Occipital lobe (tissue), 3 donors: ENCODE measurements at places on chromosomes 3 and 15. TPM values are rescaled to one million over a fixed set of nuclear protein-coding genes. Genes with fewer than 3 reads are reported as not detected.

DNA sequence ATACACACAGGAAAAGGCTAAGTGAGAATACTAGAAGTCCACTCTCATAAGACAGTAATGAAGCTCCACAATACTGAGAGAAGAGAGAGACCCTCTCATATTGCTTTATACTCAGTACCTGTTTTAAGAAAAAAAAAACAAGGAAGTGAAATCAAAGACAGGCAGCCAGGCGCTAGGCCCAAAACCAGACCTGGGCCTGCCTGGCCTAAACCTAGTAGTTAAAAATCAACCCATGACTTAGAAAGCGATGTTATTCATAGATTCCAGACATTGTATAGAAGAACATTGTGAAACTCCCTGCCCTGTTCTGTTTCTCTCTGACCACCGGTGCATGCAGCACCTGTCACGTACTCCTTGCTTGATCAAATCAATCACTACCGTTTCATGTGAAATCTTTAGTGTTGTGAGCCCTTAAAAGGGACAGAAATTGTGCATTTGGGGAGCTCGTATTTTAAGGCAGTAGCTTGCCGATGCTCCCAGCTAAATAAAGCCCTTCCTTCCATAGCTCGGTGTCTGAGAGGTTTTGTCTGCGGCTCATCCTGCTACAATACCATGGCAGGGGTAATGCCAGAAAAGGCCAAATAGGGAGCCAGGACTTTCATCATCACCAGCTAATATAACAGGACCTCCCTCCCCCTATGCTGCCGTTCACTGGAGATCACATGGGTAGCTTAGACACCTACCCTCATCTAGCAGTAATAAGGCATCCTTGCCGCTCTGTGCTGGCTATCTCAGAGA lies 1294.1 kb downstream of the NSUN3 start:
- DNase-seq = no peak

The PAK6 gene
- 11.2 TPM for total RNA-seq

The EAF2 gene
- 5.3 TPM for total RNA-seq

DNA sequence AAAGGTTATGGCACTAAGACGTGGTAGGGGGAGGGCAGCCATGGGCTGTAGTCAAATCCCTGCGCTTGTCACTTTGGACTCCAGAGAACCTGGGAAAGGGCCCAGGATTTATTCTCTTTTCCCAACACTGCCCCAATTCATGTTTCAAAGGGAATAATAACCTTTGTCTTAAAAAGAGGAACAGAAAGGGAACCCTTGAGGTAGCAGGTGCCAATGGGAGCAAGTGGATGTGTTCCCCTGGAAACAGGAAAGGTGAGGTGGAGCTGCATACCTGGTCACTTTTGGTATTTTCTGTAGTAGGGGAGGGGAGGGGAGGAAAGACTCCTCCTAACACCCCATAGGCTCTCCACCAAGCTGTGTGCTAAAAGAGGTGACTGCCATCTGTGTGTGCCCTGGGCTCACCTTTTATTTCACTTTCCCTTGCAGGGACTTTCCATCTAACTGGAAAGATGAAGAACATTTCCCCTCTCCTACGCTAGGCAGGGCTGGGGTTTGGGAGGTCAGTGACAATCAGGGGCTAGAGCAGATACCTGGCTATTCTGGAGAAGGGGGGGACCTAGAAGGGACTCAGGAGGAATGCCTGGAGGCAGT lies 6.1 kb upstream of the CHST14 start:
- no peak for DNase-seq

DNA sequence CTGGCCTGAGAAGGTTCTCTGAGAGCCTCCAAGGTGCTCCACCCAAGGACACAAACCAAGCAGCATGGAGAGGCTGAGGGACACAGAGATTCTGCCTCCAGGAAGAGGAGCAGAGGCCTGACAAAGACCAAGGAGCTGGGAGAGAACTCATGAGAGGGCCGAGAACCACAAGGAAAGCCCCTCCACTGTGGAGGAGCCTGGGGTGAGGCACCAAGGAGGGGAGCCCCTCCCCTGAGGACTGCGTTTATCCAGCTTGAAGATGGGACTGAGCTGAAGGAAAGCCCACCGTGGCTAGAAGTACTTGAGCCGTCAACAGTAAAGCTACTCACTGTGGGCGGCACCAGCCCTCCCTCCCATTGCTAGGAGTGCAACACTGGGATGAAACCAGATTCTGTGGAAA lies 63.1 kb upstream of the MEF2A start:
- DNase-seq = no peak

DNA sequence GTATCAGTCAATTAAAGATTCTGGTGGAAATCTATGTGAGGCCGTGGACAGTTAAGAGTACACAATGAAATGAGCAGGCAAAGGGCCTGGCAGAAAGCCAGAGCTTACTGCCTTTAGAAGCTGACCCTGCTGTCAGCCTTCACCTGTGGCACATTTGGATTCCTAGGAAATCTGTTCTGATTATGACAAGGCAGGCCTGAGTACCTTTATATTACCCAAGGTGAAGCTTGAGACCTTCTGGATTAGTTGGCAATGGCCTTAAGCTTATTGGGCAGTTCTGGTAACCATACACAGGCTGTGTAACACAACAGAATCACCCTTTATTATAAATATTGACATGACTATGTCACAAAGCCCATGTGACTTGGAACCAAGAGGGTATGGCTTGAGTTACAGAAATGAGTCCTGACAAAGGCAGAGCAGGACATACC lies 43.2 kb downstream of the NBEAL2 start:
- DNase-seq = no peak

GRCh38 chr15:64774629-64775493 lies 528 bp downstream of the RBPMS2 start:
- no peak for DNase-seq

- DNase-seq = no peak
Measured at GRCh38 chr15:60672400-60672799, 193.5 kb upstream of the ICE2 start.

- no peak for DNase-seq
Measured at GRCh38 chr3:59401924-59402323, 352.1 kb upstream of the CFAP20DC start.

- DNase-seq = no peak
Measured at GRCh38 chr3:60633644-60634043, 617.6 kb downstream of the FHIT start.

DNA sequence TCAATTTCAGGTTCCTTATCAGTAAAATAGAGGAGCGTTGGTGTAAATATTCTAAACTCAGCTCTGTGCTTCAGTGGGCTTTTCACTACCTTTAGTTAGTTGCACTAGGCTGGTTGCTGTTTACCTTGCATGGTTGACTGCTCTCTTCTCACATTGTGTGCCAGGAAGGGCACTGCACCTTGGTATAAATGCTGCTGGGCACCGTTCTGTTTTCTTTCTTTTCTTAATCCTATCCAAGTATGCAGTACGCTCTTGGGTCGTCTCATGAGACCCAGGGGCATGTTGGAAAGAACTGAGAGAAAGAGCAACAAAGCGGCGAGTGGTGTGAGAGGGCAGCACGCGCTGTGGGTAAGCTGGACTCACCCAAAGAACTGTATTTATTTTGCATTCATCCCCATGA lies 22.4 kb downstream of the KCNMB2 start:
- DNase-seq = no peak

GRCh38 chr3:150765949-150766720 lies 3.2 kb upstream of the SIAH2 start:
- DNase-seq = no peak

The SLCO2A1 gene
- total RNA-seq = 0.78 TPM

The SPSB4 gene
- 8.3 TPM for total RNA-seq

DNA sequence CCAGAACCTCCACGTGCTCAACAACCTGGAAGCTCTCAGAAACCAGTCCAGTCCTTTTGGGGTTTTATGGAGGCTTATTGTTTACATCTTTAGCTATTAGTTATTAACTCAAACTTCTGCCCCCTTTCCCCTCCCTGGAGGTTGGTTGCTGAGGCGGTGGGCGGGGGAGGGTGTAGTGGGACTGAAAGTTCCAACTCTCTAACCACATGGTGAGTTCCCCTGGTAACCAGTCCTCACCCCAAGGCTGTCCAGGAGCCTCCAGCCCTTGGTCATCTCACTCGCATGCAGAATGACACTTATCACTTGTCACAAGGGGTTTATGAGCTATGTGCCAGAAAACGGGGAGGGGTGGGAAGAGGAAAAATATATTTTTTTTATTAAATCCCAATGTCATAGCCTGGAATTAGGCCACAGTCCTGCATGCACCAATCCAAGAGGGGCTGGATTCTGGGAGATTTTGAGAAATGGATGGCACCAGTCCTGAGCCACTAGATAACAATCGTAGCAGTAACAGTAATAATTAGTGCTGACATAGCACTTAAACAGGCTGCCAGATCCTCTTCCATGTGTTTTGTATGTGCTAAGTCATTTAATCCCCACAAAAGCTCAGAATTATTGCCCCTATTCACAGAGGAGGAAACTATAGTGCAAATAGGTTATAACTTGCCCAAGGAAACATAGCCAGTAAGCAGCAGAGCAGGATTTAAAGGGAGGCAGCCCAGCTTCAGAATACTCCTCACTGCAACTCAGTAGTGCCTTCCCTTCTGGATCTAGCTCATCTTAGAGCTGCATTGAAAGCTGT lies 85.7 kb downstream of the CRYGS start:
- no peak for DNase-seq

DNA sequence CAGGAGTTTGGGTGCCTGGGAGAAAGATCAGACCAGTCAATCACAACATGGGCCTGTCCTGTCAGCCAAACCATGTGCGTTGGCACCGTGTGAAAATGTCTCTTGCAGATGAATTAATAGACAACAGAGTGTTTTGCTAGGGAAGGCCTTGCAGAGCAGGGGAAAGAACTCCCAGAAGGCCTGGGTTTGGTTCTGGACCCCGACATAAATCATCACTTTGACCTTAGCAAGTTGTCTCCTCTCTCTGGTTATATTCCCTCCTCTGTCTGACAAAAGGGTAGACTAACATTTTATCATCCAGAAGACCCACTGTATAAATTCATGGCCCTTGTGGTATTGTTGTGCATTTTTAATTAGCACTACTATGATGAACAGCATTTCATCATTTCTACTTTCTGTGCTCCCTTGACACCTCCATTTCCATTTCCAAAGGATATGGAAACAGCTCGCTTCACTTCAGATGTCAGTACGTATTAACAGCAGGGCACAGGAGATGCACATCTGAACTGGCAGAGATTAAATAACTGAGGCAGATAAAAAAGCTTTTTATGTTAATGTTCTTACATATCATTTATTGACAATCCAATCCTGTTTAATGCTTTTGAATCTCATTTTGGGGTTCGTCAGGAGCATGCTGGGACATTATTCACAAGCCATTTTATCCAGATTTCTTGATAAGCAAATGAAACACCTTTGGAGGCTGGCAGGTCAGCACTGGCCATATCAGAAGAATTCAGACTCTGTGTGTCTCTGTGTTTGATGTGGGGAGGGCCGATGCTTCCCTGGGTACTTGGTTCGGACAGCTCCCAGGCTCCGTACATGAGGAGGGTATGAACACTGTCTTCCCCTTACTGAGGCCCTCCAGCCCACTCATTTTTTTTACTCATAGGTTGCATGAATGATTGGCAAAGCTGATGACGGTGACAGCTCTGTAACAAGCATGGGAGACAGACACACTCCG lies 28.2 kb upstream of the IL12A start:
- no peak for DNase-seq

DNA sequence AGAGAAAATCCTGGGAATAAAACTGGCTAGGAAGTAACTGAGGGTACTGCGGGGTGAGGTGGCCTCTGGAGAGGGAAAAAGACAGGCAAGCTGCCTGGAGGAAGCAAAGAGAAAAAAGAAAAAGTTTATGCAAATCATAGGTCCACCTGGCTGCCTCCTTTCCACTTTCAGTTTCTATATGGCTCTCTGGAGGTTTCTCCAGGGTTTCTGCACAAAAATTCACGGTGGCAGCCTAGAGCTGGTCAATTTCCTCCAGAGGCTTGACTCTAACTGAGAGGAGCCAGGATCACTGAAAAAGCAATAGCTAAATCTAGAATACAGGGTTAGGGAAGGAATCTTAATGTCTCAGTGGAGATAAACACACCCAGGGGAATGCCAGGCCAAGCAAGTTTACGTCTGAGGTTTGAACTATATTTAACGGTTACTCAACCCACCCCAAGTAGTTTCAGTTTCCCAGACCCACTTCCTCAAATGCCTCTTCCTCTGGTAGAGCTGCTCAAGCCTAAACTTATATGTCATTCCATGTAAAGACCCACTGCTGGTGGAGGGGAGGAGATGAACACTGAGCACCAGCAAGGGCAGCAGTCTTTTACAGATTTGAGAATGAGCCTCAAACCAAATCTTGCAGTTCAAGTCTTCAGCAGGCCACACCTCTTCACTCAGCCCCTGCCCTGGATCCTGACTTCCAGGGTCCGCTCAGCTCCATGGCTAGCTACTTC lies 5.7 kb downstream of the LYSMD2 start:
- DNase-seq = no peak

GRCh38 chr3:183548262-183548769 lies 7.2 kb downstream of the KLHL6 start:
- no peak for DNase-seq

GRCh38 chr3:196519718-196520082 lies 4.6 kb upstream of the SMCO1 start:
- no peak for DNase-seq

DNA sequence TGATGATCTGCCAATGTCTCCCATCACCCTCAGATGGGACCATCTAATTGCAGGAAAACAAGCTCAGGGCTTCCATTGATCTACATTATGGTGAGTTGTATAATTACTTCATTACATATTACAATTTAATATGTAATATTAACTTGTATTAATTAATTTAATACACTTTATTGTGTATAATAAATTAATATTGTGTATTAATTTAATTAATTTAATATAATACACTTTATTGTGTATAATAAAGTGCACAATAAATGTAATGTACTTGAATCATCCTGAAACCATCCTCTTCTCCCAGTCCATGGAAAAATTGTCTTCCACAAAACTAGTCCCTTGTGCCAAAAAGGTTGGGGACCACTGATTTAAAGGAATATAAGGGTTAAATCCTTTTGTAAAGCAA lies 123.4 kb downstream of the FBN1 start:
- DNase-seq = no peak

GRCh38 chr15:93028111-93028631 lies 60.8 kb downstream of the RGMA start:
- no peak for DNase-seq
